ENCODE measurements at places on chromosomes 7 and 10.

- no peak for DNase-seq
Measured at GRCh38 chr7:46352004-46352954, 431.2 kb upstream of the IGFBP3 start.

- DNase-seq = no peak
Measured at GRCh38 chr7:158030071-158030470, 557.6 kb downstream of the PTPRN2 start.

GRCh38 chr7:16847381-16847860 lies 34.4 kb downstream of the AGR3 start:
- DNase-seq = no peak

GRCh38 chr10:103660364-103661197 lies 167.1 kb downstream of the NEURL1 start:
- no peak for DNase-seq

GRCh38 chr10:28684157-28684985 lies 7.0 kb downstream of the BAMBI start:
- no peak for DNase-seq

- no peak for DNase-seq
Measured at GRCh38 chr10:61065051-61065450, 121.1 kb upstream of the RHOBTB1 start.

DNA sequence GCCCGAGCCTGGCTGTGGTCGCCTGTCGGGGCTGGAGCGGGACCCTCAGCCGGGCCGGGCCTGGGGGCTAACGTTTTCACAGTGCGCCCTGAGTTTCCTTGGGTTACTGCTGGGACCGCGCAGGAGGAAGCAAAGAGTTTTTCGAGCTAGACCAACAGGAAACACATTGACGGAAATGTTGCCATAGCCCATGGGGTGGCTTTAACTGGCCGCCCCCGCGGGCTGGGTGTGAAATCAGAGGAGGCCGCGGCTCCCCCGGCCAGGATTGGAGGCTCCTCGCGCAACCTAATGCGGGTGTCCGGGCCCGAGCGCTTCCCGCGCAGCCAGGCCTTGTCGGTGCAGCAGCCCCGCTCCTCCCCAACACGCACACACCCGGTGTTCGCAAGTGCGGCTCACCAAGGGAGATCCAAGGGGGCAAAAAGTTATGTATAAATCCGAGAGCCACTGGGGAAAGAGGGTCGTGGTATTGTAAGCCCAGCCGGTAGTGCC lies 1.9 kb downstream of the HHEX start:
- no peak for DNase-seq

GRCh38 chr10:113986316-113986715 lies 57.4 kb upstream of the ADRB1 start:
- DNase-seq = no peak

- no peak for DNase-seq
Measured at GRCh38 chr10:51023636-51024035, 50.7 kb upstream of the PRKG1 start.

- no peak for DNase-seq
Measured at GRCh38 chr10:123891144-123892071, at the start of gene CPXM2. Gene CPXM2, minus strand, starts transcription at chr10:123891807. Its CDS starts 148 bp downstream, at chr10:123891659.

GRCh38 chr7:114924038-114924712 lies 2.3 kb downstream of the MDFIC start:
- no peak for DNase-seq

GRCh38 chr10:126508535-126509040 lies 120.3 kb upstream of the ADAM12 start:
- no peak for DNase-seq

DNA sequence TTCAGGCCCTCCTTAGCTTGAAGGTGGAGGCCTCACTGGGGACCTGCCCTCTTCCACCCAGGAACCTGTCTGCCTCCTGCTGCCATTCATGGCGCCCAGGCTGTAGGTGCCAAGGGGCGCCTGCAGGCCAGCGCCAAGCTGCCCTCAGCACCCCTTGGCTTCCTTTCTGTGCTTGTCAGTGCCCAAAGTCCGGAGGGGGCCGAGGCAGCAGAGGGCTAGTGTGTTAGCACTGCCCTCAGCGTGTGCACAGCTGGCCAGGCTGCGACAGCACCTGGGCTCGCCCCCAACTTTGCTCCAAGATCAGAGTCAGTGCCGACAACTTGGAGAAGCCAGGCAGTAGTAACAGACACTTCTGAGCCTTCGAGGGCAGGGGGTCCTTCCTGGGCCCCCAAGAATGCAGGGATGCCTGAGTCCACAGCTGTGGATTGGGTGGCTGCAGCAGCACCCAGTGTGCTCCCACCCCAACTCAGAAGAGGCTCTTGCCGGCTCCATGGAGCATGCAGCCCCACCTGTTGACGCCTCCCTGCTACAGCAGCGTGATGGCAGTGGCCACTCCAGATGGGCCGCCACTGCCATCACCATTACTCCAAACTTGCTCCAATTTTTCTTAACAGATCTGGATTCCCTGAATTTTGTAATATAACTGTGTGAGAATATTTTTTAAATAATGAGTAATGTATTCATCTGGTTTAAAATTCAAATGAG lies 41.7 kb downstream of the CACUL1 start:
- no peak for DNase-seq

GRCh38 chr10:30390207-30390606 lies 41.1 kb upstream of the MTPAP start:
- no peak for DNase-seq

GRCh38 chr10:99647601-99648151 lies 11.6 kb upstream of the ENTPD7 start:
- no peak for DNase-seq

GRCh38 chr7:22668971-22669401 lies 58.0 kb upstream of the IL6 start:
- DNase-seq = no peak

- no peak for DNase-seq
Measured at GRCh38 chr7:91892099-91892705, 11.7 kb upstream of the MTERF1 start.

GRCh38 chr7:127393368-127394058 lies 1.0 kb upstream of the ZNF800 start:
- DNase-seq = no peak

DNA sequence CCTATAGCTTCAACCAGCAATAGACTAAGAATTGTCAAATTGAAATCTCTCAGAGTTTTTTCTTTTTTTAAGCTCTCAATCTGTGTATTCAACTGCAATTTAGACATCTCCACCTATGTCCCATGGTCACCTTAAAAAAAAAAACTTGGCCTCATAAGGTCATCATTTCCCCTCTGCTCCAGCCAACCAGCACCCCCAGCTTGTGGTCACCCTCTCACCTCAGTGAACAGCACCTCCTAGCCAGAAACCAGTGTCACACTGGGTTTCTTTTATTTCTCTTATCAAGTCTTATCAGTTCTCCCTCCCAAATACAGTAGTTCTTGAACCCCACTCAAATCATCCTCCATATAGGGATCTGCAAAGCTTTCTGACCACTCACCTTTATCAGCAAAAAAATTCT lies 4.0 kb downstream of the ITGB1 start:
- no peak for DNase-seq

DNA sequence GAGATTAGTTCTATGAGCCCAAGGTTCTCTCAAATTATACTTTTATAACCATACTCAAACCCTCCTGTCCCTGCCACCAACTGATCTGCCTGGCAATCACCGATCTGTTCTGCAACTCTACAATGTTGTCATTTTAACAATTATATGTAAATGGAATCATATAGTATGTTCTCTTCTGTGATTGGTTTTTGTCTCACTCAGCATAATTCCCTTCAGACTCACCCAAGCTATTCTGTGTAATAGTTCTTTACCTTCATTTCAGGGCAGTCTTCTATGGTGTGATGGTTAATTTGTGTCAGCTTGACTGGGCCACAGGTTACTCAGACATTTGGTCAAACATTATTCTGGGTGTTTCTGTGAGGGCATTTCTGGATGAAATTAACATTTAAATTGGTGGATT lies 181.9 kb upstream of the CXCL12 start:
- DNase-seq = no peak

- no peak for DNase-seq
Measured at GRCh38 chr7:27160145-27160545, 3.7 kb upstream of the HOXA7 start.

Data from activated T-helper 9 cell treated with anti-CD3 and anti-CD28 coated beads, Interleukin-2, amount 50 U/mL, for 16 hours (primary cell).